ENCODE measurements at places on chromosomes 4 and X. TPM values are rescaled to one million over a fixed set of nuclear protein-coding genes. Genes with fewer than 3 reads are reported as not detected.

GRCh38 chr4:176784816-176785215 is 7.9 kb downstream of the VEGFC start:
- DNase-seq, result no peak

- no peak for DNase-seq
Observed at GRCh38 chrX:112664924-112665323, 14.8 kb downstream of the LHFPL1 start.

- DNase-seq, result no peak
Observed at GRCh38 chr4:129167640-129168260, 71.8 kb downstream of the C4orf33 start.

- DNase-seq, result no peak
Observed at GRCh38 chrX:129648514-129649267, 6.1 kb downstream of the APLN start.

DNA sequence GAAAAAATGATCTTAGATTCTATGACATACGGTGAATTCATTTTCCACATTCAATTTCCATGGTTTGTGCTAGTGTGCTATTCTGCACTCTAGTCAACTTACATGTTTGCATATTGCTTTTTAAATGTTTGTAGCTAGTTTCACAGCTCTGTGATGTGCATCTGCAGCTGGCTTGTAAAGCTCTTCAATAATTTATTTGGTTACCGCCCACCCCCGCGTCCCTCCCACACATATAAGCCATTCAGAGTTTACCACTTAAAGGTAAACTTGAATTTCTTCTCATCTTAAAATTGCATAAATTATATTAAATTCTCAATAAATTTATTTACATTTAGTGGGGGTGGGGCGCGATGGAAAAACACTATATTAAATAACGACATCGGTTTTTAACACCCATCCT is 291 bp upstream of the NBDY start:
- DNase-seq, result peak; percentile 2

DNA sequence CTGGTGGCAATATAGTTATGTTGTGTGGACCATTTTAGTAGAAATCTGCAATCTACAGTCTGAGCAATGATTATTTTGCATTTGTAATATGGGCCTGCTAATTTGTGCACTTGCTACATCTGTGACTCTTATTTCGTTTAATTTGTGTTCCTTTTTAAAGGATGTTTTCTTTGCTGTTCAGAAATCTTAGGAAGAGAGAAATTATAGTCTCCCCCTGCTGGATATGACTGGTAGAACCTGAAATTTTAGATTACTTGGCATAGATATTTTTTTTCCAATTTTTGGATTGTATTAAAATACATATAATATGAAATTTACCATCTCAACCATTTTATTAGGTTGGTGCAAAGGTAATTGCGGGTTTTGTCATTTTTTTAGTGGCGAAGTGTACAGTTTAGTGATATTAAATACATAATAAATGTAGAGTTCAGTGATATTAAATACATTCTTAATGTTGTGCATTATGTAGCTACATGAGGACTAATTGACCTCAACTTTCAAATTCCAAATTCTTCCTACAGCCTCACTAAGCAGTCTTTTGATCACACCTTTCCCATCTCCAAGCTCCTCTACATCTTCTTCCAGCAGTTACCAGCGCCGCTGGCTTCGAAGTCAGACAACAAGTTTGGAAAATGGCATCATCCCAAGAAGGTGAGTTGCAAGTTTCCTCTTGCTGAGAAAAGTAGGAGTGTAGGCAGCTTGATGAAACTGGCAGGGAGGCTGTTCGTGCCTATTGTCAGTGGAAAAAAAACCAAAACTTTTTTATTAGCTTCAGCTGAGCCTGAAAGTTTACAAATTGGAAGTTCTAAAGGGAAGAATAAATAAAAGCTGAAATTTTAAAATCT is 82.2 kb downstream of the FNIP2 start:
- DNase-seq, result no peak

DNA sequence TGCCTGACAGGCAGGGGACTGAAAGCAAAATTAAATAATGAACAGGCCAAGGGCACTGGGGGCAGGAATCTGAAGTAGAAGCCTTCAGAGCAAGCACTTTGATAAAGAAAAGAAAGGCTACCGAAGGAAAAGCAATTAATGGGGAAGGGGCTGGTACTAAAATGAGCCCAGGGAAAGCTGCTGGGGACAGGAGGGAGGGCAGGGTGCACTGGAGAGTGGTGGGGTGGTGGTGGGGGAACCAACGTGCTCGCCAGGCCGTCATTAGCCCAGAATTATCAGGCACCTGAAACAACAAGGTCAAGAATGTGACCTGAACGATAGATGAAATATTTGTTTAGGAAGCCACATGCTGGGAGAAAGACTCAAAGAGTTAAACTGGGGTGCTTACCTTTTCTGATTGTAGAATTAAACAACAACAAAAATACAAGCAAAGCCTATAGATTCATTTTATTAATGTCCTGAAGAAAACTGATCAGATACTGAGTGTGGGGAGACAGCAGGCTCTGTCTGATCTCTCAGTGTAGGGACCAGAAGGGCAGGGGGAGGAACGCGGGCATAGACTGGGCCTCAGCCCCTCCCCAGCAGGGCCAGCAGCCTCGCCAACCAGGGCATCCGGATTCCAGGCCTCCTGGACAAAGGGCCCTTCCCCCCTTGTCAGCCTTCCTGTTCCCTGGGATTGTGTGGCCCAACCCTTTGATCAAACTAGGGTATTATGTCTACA is 239.7 kb upstream of the KLF3 start:
- DNase-seq, result peak; percentile 5

DNA sequence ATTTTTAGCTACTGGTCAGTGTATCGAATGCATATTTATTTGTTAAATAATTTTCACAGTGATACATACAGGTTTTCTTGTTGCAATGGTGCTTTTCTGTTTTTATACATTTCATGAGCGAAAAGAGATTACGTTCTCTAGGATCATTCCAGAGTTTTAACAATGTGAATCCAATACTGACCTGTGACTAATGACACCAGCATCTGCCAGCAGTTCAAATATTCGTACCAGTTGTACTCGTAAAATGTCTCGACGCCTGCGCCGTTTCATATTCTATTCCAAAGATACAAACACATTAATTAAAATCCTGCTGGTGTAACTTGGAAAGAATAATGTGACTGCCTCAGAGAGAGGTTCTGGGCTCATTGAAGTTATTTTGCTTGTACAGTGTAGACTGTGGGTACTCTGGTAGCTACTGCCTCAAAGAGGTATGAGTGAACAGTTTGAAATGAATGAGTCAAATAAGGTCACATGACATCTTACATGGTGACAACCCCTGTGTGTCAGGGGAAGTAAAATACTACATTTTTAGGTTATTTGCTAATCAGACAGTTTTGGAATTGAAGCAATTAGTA is 80.7 kb downstream of the ZAR1 start:
- DNase-seq, result no peak

DNA sequence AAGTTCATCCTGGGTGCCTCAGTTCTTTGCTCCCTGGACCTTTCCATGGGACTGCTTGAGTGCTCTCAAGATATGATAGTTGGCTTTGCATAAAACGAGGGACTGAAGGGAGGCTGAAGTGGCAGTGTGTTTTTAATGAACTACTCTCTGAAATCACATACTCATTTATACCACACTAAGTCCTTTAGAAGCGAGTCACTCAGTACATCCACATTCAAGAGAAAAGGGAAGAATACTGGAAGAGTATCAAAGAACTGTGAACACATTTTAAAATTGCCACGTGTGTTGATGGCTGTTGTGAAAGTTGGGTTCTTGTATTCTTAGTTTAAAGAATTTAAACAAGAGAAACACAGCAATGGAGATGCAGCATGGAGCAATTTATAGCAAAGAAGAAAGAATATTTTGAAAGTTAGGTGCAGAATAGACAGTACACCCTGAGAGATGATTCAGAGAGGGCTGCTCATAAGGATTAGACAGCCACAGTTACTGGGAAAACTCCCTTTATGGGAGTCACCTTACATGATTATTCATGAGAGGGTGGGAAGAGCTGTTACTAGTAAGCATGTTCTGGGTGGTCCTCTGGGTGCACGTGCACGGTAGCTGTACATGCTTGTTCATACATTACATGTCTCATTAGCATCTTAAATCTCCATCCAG is 380.7 kb downstream of the ADGRL3 start:
- DNase-seq, result no peak

- peak; percentile 35 for DNase-seq
Observed at GRCh38 chrX:10902001-10902400, 209.1 kb upstream of the HCCS start.

DNA sequence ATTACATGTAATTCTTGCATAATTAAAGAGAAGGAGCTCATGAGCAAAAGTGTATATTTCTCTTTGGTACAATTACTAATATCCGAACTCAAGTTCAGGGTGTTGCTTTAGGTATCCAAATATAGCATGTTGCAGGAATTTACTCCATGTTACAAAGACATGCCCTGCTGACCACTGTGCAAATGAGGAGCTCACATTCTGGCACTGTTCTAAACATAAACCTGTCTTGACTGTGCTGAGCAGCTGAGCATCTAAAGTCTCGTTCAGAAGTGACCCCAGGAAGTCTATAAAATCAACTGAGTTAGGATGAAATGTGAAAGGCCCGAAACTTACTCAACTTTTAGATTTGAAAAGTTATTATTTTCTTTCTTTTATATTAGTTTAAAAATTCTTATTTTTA is 124.3 kb downstream of the STIM2 start:
- DNase-seq, result no peak

- peak; percentile 37 for DNase-seq
Observed at GRCh38 chr4:94548571-94548970, 96.8 kb downstream of the PDLIM5 start.

DNA sequence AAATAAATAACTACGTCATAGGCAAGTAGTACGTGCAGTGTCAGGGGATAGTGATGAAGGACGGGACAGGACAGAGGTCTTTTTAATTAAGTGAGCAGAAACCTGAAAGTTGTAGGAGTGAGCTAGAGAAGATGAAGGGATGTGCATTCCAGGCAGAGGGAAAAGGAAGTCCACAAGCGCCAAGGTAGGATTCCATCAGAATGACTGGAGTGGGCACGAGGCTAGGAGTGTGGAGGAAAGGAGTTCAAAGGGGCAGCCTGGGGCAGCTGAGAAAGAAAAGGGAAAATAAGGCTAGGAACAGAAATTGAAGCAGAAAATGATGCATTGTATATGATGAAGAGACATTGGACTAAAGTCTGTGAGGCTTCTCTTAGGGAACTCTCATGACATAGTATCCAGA is 192.2 kb upstream of the TLL1 start:
- DNase-seq, result no peak

DNA sequence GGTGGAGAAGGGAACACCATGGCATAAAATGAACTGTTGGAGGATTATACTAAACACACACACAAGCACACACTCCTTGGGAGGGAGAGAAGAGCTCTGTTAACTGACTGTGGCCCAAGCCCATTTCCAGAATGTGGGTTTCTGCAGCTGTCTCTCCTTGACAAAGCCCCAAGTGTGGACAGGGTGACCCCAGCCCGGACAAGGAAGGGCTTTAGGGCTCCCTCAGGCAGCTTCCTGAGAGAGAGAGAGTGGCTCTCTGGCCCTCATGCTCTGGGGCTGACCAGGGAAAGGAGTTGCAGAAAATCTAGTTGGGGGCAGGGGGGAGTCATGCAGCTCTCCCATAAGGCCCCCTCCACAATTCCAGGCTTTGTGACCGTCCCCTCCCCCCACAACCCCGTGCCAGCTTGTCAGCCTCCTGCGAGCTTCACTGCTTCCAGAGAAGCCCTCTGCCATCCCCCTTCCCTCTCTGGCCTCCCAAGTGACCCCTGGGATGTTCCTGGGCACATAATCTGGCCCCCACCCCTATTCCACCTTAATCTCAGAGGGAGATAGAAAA is 590 bp downstream of the ARHGEF9 start:
- DNase-seq, result no peak

- peak; percentile 27 for DNase-seq
Observed at GRCh38 chr4:170047771-170048354, 21.7 kb upstream of the MFAP3L start.

GRCh38 chrX:17527135-17527701 is 152.2 kb downstream of the NHS start:
- no peak for DNase-seq

DNA sequence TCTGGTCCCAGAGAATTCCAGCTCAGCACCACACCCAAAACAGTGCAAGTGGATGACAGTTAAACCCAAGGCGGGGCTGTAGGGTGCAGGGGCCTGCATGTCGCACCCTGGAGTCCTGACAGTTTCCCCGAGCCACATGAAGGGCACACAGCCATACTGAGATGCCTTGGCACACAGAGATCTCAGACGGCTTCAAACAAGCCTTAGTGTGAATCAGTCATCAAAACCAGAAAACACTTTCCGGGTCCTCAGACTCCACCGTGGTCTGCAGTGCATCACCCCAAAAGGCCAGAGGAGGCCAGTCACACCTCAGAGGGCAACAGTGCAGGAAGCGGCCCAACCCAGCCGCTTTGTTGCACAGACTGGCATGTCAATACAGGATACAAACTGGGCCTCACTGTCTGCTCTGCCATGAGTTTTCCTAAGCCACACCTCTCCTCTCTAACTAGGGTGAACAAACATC is 64.6 kb upstream of the ENPP6 start:
- no peak for DNase-seq

DNA sequence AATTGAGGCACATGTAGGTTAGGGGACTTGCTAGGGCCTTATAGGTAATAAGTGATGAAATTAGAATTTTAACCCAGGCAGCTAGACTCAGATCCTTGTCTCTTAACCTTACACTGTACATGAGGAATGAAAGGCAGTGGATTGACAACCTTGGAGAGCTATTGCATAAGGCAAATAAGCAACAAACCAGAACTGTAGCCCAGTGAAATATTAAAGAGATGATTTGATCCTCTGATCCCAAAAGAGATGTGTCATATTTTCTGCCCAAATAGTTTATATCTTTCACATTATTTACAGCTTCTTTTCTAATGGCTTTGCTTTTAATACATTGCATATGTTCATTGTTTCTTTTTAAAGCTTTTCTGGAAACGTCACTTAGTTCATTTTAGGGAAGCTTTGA is 252.6 kb downstream of the ANK2 start:
- no peak for DNase-seq

GRCh38 chr4:116925900-116926457 is 159.4 kb downstream of the TRAM1L1 start:
- DNase-seq, result peak; percentile 16

- peak; percentile 20 for DNase-seq
Observed at GRCh38 chr4:158496030-158496741, 25.5 kb upstream of the RXFP1 start.

GRCh38 chrX:24777660-24778059 is 83.9 kb downstream of the POLA1 start:
- no peak for DNase-seq

- DNase-seq, result no peak
Observed at GRCh38 chr4:166493924-166494345, 620.9 kb downstream of the TLL1 start.

GRCh38 chrX:132924426-132924825 is 34.0 kb downstream of the HS6ST2 start:
- no peak for DNase-seq

The NLGN4X gene
- total RNA-seq, result not detected

The RIPPLY1 gene
- not detected for total RNA-seq

The MAGED4 gene
- 42.3 TPM for total RNA-seq

The OPHN1 gene
- 2.6 TPM for total RNA-seq

The PABPC1L2B gene
- total RNA-seq, result 0.06 TPM

The ZXDA gene
- 2.1 TPM for total RNA-seq

The LARP7 gene
- 24.1 TPM for total RNA-seq

The PCDH10 gene
- total RNA-seq, result 0.69 TPM

The KIAA1210 gene
- not detected for total RNA-seq
